ENCODE measurements at places on chromosomes 5 and 9.

GRCh38 chr9:131469356-131469755 is 33.4 kb upstream of the POMT1 start:
- no peak for DNase-seq

GRCh38 chr5:16540421-16540820 is 74.8 kb upstream of the ZNF622 start:
- no peak for DNase-seq

DNA sequence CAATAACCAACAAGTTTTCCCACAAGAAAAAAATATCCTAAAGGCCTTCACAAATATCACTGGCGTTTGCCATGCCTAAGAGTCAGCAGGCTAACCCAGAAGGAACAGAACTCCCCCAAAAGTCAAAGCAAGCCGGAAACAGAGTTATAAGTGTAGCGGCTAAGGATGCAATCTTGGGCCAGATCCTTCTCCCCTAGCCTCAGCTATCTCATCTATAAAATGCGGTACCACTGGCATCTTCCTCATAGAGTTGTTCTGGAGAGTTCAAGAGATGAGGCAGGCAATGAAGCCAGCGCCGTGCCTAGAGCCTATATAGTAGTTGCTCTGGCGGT is 632 bp downstream of the DPM2 start:
- DNase-seq, result no peak

- peak; percentile 47 for DNase-seq
Measured at GRCh38 chr9:33202552-33203201, 35.5 kb upstream of the B4GALT1 start.

GRCh38 chr5:113378959-113379541 is 55.7 kb downstream of the TSSK1B start:
- DNase-seq, result peak; percentile 34

- no peak for DNase-seq
Measured at GRCh38 chr5:142016556-142016955, 3.7 kb upstream of the GNPDA1 start.

GRCh38 chr5:16992006-16992405 is 55.9 kb upstream of the MYO10 start:
- DNase-seq, result no peak
